ENCODE measurements at places on chromosomes 5 and 9.

DNA sequence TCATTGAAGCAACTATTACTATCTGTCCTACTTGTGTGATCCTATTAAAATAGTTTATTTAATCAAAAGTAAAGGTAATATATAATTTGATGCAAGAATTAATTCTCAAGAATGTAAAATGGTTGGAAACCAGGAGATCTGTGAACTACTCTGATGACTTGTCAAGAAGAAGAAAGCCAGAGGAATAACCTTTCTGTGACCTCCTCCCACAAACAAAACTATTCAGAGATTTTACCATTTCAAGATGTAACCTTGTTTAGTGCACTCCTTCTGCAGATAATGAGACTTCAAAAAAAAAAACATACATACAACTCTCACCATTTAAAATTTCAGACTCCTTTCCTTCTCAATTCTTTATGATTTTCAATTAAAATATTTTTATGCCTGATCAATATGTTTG lies 79.5 kb downstream of the RFX3 start:
- no peak for DNase-seq

- DNase-seq = no peak
These were observed 495.7 kb downstream of the TLE1 start for GRCh38 chr9:81193362-81194339.

GRCh38 chr5:65255294-65255693 lies 226.4 kb downstream of the ADAMTS6 start:
- no peak for DNase-seq

DNA sequence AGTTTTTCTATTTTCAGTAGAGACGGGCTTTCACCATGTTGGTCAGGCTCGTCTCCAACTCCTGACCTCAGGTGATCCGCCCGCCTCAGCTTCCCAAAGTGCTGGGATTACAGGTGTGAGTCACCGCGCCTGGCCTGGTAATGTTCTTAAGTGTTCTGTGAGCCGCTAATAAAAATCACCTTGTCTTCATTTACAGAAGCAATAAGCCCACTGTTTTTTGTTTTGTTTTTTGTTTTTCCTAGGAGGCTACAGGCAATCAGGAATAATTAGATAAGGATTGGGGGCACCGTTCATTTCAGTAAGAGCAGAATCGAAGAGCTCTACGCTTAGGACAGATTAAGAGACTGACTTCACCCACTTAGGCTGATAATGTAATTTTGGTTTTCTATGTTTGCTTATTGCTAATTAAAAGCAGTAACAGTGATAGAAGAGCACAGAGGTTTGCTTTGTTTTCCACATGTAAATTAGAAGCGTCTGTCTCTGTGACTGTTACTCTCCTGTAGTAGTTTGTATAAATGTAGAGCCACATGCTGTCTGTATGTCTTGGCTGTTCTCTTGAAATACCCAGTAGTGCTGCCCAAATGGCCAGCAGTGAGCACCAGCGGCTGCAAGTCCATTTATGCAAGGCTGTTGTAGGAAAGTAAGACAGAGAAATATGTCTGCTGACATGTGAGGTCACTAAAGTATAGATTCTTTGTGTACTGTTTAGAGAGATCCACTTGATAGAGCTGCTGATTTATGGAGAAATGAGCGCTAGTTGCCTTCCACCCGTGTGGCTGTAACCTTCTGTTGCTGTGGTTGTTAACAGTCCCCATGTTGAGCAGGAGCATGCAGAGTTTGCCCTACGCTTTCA lies 30.5 kb downstream of the TRIO start:
- no peak for DNase-seq

GRCh38 chr9:112032009-112032408 lies 135.4 kb downstream of the UGCG start:
- DNase-seq = no peak

DNA sequence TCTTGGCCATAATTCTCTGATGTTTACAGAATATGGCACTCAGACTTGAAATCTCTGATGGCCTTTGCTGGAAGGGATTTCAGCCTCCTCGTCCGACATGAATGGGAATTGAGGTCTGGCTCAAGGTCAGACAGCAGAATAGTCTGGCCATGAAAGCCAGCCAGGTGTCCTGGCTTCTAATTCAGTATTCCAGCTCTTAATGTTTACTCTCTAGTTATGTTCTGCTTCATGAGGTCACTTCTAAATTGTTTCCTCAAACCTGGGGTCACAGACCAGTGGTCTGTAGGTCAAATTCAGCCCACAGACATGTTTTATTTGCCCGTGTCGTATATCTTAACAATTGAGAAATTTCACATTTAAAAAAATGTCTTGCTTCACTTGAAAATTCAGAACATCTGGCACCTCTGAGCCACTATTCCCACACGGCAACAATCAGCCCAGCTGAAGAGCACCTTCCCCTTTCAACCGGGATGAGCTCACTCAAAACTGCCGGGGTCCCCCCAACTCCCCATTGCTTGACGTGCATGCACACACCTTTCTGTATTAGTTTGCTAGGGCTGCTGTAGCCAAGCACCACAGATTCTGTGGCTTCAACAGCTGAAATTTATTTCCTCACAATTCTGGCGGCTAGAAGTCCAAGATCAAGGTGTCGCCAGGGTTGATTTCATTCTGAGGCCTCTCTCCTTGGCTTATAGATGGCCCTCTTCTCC lies 243.5 kb downstream of the ENC1 start:
- no peak for DNase-seq

DNA sequence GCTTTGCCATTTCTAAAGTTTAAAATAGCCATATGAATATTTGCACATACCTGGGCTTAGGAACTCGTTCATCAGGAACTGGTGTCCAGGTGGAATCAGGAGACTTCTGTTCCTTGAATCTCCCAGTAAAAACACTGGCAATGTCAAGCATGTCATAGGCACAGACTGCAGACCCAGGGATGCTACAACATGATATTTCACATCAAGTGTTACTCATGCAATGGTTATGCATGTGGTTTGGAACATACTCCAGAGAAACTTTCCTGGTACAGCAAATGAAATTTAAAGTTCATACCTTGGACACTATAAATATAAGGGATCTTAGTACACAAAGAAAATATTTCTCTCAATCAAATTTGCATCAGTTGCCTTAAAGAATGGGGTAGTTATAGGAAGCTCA lies 92.2 kb downstream of the SEMA6A start:
- no peak for DNase-seq

DNA sequence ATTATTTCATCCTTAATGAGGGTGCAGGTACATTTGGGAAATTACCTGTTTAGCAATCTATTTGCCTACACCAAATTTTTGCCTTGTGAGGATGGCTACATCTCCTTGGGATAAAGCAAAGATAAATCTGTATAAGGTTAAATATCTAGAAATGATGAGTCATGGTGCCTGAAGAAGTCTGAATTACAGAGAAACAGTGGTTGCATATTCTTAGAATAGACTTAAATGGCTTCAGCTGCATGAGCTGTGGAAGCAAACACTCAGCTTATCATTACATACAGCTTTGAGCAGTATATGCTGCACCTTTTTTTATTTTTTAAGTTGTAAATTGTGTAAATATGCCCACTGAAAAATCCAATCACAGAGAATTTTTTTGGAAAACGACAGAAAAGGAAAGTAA lies 153.5 kb downstream of the RAPGEF6 start:
- no peak for DNase-seq

- no peak for DNase-seq
These were observed 76.2 kb upstream of the ALDH1B1 start for GRCh38 chr9:38316166-38316780.

- no peak for DNase-seq
These were observed 90.1 kb downstream of the ICE1 start for GRCh38 chr5:5512543-5512942.

DNA sequence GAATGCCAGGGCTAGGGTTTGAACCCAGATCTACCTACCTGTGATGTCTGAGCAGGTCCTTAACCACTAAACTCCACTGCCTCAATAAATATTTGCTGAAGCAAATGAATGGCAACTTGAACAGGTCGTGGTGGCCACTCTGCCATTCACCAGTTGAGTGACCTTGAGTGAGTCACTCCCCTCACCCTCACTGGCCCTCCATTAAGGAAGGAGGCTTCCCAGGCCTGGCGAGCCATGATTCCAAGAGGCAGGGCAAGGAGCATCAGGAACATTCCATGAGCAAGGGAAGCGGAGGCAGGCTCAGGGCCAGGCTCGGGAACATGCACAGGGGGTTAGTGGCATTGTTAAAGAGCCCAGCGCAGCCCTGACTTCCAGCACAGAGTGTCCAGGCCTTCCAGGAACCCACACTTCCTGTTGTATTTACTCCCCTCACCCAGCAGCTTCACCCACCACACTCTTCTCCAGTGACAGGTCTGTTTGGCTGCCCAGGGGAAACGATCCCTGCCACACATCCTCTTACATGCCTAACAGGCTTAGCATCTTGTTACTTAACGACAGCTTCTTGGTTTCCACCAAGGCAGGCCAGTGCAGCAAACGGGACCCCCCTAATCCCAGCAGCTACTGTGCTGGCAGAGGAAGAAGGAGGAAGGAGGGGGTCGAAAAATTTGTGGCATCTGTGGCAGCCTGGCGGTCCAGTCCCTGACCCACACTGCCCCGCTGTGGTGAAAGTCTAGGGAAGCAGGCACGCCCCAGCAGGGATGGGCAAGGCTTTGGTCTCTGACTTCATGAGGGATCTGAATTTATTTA lies 43.7 kb upstream of the TTC1 start:
- DNase-seq = no peak

DNA sequence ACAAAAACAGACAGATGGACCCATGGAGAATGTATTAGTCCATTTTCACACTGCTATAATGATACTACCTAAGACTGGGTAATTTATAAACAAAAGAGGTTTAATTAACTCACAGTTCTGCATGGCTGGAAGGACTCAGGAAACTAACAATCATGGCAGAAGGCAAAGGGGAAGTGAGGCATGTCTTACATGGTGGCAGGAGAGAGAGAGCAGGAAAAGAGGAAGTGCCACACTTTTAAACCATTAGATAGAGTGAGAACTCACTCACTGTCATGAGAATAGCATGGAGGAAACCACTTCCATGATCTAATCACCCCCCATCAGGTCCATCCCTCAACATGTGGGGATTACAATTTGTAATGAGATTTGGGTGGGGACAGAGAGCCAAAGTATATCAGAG lies 808.9 kb downstream of the CDH12 start:
- DNase-seq = no peak

GRCh38 chr5:164058621-164059020 lies 553.2 kb downstream of the MAT2B start:
- DNase-seq = no peak

GRCh38 chr9:137391411-137391754 lies 31.6 kb downstream of the EXD3 start:
- no peak for DNase-seq

DNA sequence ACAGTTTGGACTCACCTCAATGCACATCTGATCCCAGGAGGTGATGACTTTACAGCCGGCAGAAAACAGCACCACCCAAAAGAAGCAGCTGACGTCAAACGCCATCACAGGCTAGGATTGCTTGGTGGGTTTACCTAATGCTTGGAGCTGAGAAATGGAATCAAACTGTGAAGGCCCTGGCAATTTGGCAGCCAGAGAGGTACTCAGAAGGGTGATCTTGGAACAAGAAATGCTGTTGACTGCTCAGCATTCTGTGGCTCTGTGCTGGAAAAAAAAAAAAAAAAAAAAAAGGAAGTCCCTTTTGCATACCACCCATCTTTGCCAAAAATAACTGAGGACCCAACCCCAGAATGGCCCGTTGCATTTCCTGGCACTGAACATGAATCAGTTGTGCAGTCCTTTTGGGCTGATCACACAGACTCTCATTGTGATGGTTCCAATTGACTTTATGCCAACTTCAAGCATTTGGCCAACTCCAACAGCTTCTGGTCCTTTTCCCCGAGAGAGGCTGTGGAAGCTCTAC lies at the start of gene CD180:
Gene CD180 (minus strand): TSS at position 263 of the 523 bp plus-strand sequence. CDS start 158 bp downstream, at position 105.
- DNase-seq = no peak

GRCh38 chr5:116144103-116144502 lies 59.3 kb downstream of the COMMD10 start:
- no peak for DNase-seq

DNA sequence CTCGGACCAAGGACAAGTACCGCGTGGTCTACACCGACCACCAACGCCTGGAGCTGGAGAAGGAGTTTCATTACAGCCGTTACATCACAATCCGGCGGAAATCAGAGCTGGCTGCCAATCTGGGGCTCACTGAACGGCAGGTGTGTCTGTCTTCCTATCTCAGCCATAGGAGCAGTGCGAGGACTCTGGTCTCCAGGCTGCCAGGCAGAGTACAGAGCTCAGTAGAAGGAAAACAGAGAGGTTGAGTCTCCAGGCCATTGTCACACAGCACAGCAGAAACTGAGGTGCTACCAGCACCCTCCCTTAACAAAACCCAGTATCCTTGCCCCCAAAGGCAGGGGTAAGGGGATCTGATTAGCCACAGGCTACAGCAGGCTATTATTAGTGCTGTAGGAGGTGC lies 7.1 kb upstream of the SLC6A7 start:
- no peak for DNase-seq

GRCh38 chr5:141869040-141869439 lies 9.2 kb downstream of the PCDH1 start:
- DNase-seq = no peak

DNA sequence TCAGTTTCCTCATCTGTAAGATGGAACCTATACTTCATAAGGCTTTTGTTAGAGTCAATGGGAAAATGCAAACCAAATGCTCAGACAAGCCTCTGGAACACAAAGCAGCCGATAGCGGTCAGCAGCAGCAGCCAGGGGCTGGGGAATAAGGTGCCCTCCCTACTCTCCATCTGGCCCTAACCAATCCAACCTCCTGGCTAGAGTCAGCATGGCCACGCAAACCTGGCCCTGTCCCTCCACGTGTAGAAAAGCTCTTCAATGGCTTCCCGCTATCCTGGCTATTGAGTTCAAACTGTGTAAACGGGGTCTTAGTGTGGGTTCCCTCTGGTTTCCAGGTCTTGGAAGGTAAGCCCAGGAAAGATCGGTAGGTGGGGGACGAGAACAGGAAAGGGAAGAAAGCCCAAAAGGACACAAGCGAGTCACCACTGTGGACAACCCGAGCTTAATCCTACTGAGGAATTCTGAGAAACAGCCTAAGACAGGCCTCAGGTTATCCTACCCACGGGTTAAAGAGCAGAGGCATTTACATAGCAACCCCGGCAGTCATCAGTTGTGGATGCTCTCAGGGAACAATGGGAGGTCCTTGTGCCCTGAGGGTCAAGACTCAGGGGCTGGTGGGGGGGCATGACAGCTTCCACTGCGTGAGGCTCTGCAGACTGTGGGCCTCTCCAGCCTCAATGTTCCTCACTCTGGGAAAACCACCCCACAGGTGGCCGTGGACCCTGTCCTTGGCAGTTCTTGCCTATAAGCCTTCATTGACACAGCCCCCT lies 30.9 kb downstream of the FABP6 start:
- DNase-seq = no peak

DNA sequence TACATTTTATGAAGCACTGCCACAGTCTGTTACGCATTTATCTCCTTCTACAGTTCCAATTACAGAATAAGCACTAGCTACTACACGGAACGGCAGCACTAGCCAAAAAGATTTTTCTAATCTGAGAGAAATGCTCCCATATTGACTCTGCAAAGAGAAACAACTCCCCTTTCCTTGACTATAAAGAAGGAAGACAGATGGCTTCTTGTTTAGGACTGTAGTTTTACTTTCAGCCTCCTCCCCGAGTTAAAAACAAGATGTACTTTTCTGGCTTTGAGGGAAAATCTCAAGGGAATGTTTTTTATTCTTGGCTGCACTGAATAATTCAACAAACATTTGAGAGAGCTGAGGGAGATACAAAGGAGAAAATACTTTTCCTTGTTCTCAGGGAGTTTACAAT lies 1.9 kb upstream of the SLC44A1 start:
- no peak for DNase-seq

- no peak for DNase-seq
These were observed 180.1 kb upstream of the FTMT start for GRCh38 chr5:121671624-121672023.

GRCh38 chr9:4082948-4083347 lies 216.9 kb downstream of the GLIS3 start:
- no peak for DNase-seq

All from naive thymus-derived CD4-positive, alpha-beta T cell (primary cell).